ENCODE measurements at places on chromosomes 6 and 20. TPM values are rescaled to one million over a fixed set of nuclear protein-coding genes. Genes with fewer than 3 reads are reported as not detected.

- DNase-seq: no peak
Observed at GRCh38 chr6:137487869-137488149, 6.4 kb downstream of the OLIG3 start.

CGA gene
- not detected for total RNA-seq

DNA sequence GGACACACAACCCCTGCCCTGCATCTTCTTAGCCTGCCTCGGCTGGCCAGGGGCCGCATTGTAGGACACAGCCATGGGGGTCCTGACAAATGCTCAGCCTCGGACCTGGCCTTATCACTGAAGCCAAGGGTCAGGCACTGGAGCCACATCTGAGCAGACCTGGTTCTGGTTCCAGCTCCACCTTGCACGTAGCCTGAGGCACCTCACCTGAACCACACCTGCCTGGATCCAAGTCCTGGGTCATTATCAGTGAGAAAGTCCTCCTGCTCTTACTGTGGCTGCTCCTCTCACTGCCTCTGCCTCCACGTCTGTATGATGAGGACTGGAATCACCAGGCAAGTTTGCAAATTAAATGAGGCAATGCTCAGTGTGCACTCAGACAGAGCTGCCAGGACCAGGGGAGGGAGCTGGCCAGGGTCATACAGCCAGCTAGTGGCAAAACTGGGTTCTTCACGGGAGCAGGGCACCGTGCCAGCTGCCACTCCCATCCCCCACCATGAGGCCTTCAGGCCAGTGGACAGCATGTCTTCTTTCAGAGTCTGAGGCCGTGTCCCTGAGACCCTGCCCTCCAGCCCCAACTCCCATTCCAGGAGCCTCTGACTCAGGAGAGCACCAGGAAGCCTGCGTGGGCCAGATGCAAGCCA is 40.2 kb downstream of the MRPL14 start:
- DNase-seq: no peak

DNA sequence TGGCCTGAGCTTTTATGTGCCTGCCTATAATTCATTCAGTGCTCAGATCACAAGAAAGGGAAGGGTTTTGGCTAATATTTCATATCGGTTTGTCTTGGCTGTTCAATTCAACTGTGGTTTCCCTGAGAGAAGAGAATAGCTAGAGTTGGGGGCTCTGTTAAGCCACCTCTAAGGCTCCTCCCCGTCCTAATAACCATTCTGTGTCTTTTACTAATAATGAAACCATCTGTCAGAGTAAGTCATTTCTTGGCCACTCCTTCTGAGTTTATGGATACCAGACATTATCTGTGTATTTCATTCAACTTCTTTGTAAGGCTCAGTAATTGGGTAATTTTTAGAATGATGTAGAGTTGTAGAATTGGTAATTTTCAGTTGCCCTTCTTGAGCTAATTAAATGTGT is 5.2 kb downstream of the STX11 start:
- no peak for DNase-seq

DNA sequence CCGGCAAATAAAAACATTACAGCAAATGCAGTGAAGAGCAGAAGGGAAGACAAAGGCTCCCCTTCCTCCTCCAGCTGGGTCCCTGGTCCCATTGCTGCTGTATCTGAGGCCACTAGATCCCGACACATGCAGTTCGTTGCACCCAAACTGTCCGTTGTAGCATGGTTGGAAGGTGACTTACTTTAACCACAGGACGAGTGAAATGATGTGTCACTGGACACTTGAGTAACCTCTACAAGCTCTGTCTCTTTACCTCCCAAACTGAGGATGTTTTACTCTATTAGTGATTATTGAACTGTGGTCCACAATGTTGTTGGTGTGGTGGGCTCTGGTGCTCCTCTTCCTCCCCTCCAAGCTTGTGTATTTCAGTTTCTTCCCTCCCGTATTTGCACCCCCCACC is 46.2 kb upstream of the ARMH2 start:
- DNase-seq: no peak

DNA sequence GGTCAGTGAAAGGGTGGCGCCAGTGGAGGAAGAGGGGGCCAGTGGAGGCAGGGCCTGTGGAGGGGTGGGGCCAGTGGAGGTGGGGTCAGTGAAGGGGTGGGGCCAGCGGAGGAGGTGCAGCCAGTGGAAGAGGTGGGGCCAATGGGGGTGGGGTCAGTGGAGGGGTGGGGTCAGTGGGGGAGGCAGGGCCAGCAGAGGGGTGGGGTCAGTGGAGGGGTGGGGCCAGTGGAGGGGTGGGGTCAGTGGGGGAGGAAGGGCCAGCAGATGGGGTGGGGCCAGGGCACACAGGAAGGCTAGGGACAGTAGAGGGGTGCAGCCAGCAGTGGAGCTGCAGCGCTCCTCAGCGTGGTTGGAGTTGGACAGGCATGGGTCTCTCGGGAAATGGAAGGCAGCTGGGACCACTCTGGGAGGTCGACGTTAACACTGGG is 18.7 kb downstream of the ADRM1 start:
- DNase-seq: no peak

RCAN2 gene
- 6.7 TPM for total RNA-seq

GRCh38 chr6:156919370-156919769 is 142.2 kb downstream of the ARID1B start:
- DNase-seq: no peak

- DNase-seq: no peak
Observed at GRCh38 chr20:55099251-55099650, 623.9 kb downstream of the DOK5 start.

- DNase-seq: no peak
Observed at GRCh38 chr20:57076152-57076652, 190.2 kb downstream of the BMP7 start.

DNA sequence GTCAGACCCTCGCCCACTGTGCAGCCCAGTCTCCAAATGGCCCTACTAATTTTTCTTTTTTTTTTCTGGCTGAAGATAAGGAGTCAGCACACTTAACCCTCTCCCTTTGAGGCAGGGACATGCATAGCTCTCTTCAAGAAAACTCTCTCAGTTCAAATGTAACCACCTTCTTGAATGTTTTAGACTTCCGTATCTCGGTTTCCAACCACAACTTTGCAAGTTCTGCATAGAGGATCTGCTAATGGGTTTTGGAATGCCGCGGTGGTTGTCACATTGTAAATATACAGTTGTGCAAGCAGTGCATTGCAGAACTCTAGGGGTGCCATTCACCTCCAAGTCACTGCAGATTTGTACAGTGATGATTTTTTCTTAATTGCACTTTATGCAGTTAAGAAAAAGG is 59.4 kb upstream of the SLC35B3 start:
- DNase-seq: no peak

DNA sequence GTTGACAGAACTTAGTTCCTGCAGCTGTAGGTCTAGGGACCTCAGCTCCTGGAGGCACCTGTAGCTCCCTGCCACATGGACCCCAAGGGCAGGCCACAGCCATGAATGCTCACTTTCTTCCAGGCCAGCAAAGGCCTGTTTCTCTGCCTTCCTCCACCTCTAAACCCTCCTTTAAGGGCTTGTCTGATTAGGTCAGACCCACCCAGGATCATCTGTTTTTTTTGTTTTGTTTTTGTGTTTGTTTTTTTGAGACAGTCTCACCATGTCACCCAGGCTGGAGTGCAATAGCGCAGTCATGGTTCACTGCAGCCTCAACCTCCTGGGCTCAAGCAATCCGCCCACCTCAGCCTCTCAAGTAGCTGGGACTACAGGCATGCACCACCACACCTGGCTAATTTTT is 11.5 kb upstream of the BCAS4 start:
- no peak for DNase-seq
